Stimulated activated CD4-positive, alpha-beta T cell treated with anti-CD3 and anti-CD28 coated beads, Interleukin-1b, Interleukin-23, amount 100 ng/mL, for 4 hours (primary cell): ENCODE measurements at places on chromosomes 4 and X.
A peak's percentile ranks its signal among the peaks of the same experiment; 100 is the strongest.

DNA sequence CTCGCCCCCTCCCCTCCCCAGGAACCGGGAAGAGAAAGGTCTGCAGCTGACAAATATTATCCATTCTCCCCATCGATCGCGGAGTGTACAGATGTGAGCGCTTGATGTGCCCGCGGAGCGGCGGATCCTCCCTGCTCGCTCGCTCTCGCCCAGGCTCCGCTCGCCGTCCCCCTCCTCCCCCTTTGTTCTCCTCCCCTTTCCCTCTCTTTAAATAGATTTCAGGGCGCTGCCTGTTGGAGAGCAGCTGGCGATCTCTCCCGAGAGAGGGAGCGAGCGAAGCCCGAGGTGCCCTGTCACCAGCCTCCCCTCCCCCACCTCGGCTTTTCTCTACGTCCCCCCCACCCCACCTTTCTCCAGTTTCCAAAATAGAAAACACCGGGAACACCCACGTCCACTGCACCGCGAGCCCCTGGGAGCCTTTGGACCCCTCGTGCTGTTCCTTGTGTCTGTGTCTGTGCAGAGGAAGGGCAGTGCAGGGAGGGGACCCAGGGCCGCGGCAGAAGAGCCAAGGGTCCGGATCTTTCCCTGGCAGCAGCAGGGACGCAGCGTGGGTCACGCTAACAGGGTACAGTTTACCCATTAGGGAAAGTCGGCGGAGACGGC lies 56.6 kb upstream of the BCOR start:
- DNase-seq = no peak

- DNase-seq = peak; percentile 3
Measured at GRCh38 chr4:75555294-75556164, at the start of gene ODAPH. ODAPH (plus strand) TSS chr4:75556066; CDS start chr4:75556083, 17 bp downstream.

- DNase-seq = no peak
Measured at GRCh38 chr4:175951794-175952193, 113.8 kb upstream of the WDR17 start.

DNA sequence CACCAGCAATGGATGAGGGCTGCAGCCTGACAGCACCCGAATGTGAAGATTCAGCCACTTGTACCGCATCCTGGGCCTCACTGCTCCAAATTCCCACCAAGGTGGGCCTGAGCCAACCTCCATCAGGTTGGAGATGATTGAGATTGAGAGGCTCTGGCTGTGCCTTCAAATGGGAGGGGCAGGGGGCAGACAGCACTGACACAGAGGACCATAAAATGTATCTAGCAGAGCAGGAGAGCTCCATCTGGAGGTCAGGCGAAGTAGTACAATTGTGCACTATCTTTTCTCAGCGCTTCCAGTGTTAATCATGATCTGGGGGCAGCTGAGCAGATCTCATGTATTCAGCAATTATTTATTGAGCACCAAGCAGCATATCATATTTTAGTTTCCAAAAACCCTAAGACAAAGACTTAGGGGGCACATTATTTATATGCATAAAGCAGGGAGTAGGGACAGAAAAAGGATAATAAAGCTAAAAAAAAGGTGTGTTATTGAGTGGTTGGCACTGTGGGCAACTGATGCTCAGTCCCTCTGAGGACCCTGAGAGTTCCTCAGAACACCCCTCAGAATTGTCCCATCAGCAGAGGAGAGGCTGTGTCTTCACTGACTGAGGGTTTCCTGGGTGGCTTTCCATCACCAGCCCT lies 31.6 kb upstream of the C1QTNF7 start:
- DNase-seq = peak; percentile 26

DNA sequence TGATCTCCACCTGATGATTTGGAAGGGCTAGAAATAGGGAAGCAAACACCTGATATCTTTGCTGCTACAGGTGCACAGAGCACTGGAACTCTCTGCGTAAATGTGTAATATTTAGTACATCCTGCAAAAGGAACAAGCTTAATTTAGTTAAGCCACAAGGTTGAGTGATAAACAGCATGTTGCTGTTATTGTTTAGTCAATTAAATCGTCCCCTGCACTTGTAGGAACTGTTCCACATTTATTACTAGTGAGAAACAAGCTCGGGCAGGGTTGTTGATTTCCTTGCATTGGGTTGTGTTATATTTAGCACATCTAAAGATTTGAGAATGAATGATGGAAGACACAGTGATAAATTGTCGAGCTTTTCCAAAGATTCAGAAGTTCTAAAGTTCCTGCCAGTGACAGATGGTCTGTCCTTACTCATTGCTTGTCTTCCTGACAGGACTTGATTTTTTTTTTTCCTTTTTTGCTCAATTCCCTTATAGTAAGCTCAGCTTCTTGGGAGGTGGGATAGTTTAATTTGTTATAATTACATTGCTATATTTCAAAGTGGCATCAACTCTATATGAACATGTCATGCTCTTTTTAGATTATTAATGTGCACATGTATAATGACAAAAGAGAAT lies 627.0 kb upstream of the ATOH1 start:
- no peak for DNase-seq

- no peak for DNase-seq
Measured at GRCh38 chr4:1361431-1361830, 14.4 kb downstream of the UVSSA start.

DNA sequence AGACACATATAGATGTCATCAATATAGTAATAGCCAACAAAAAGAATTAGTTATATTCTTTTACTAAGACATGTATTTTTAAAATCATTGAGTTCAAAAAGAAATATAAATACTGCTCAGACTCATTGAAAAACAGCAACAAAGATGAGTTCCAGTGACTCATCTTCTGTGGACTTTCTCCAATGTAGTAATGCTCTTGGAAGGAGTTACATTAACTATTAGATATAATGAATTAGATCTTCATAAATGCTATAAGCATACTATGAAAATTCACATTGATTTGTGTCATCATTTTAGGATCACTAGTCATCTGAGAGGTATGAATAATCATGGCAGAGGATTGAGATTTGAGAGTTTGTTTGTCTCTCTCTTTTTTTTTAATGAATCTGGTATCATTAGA lies 547.8 kb upstream of the PCDH7 start:
- no peak for DNase-seq

- DNase-seq = no peak
Measured at GRCh38 chr4:32180086-32180485, 1459.9 kb downstream of the PCDH7 start.

GRCh38 chrX:12911122-12911470 lies 4.7 kb downstream of the TLR8 start:
- no peak for DNase-seq

GRCh38 chr4:40150932-40151331 lies 45.9 kb upstream of the RHOH start:
- no peak for DNase-seq

DNA sequence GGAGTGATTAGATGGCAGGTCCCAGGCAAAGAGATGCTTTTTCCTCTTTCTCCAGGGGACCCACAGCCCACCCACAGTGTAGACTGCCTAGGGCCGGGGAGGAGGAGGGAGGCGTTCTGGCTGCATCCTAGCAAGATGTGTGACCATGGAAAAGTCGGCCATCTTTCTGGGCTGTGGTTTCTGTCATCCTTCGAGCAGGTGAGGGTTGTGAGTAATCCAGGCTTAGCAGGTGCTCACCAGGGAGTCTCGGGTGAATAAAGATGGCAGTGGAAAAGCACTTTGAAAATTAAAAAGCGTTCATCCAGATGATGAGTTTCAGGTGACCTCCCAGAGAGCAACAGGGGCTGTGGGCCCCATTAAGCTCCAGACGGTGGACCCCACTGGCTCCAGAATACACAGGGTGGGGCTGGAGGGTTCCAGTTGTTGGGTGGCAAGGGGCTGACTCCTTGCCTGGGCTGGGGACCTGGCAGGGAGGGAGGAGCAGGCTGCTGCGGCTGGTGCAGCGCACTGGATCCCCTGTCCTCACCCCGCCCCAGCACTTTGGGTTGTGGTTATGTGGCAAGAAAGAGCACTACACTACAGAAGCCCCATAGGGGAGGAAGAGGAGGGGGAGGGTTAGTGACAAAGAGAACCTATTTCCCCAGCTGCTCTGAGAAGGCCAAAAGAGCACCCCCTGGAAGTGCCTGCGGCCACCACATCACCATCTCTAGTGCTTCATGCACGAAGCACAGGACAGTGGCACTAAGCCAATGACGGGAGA lies 23.7 kb downstream of the ELF4 start:
- peak; percentile 29 for DNase-seq

DNA sequence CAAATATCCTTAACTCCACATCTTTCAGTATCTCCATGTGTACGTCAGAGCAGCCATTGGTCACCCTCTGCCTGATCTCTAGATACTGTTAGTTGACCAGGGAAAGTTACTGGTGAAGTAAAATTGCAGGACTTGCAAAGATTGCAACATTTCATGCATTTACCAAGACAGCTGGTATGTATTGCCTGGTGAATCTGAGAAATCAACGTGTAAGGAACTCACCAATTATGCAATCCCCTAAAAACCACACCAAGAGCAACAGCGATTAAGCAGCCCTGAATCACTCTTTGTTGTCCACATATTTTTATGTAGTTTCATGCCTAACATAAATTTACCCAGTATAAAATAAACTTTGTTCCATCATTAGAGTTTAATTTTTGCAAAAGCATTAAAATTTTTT lies 271.2 kb downstream of the NLGN4X start:
- DNase-seq = no peak

- no peak for DNase-seq
Measured at GRCh38 chr4:22875587-22876257, 183.0 kb downstream of the GBA3 start.

DNA sequence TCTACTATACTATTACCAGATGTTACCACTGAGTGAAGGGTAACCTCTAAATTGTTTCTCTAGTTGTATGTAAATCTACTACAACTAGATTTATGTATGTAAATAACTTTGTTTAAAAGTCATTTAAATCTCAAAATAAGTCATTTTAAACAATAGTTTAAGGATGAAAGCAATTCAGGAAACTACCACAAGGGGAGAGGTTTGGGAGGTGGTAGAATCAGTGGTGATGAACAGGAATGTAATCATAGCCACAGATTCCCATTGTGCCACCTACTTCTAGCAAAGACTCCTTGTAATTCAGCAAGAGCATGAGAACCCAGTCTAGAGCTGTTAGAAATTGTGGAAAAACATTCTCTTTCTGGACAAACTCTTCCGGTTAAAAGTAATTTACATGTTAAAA lies 234.6 kb downstream of the SLC7A11 start:
- DNase-seq = no peak

GRCh38 chr4:92304121-92304520 lies 355 bp downstream of the GRID2 start:
- DNase-seq = no peak

DNA sequence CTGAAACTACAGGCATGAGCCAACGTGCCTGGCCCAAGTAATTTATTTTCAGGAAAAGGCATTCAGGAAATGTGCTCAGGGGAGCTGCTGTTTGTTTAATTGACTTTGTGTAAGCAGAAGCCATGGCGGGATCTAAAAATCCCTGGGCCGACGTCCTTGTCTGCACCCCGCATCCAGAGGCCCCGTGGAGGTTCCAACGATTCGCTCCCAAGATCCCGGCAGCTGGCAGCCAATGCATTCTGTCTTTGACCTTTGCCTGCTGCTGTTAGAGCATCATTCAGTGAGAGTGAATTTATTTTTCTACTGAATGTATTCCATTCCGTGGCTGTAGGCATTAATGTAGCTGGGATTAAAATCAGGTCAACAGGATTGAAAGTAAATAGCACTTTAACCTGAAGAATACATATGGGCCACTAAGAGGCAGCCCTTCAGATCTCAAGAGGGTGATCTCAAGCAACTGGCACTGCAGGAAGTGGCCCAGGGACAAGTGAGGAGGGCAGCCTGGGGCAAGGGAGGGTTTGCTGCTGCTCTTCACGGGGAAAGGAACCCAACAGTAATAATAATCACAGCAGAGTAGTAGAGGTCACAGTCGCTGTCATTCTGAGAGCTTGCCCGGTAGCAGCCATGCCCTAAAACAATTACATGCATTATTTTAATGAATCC lies 75.2 kb downstream of the PSAPL1 start:
- DNase-seq = no peak

DNA sequence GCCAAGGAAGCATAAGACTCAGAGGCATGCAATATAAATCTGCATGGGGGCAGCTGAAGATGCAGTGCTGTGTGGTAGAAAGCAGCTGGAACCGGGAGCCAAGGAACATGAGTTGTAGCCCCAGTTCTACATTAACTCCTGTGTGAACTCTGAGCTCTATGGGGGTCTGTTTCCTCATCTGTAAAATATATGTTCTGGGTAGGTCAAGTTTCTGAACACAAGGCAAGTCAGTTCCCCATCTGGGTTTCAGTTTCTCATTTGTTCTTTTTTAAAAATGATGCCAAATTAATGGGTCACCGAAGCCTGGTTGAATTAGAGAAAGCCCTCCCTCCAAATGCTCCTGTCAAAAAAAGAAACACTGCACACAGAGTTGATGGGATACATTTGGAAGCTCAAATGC lies 24.0 kb downstream of the UNC5C start:
- DNase-seq = no peak

DNA sequence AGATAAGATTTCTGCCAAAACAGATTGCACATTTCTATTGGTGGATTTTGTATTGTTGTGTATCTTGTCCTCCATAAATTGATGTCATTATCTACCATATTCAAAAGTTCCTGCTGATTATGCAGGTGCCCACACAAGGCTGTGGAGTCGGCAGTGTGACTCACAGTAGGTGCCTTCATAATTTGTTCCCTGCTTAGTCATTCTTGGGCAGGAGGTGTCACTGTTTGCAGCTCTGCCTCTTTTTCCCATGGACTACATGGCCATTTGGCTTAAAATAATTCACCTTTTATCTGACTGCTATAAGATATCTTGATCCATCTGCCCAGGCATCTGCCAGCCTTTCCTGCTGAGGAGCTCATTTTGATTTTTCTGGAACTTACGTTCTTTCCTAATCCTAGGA lies 33.6 kb upstream of the ENPEP start:
- DNase-seq = no peak

DNA sequence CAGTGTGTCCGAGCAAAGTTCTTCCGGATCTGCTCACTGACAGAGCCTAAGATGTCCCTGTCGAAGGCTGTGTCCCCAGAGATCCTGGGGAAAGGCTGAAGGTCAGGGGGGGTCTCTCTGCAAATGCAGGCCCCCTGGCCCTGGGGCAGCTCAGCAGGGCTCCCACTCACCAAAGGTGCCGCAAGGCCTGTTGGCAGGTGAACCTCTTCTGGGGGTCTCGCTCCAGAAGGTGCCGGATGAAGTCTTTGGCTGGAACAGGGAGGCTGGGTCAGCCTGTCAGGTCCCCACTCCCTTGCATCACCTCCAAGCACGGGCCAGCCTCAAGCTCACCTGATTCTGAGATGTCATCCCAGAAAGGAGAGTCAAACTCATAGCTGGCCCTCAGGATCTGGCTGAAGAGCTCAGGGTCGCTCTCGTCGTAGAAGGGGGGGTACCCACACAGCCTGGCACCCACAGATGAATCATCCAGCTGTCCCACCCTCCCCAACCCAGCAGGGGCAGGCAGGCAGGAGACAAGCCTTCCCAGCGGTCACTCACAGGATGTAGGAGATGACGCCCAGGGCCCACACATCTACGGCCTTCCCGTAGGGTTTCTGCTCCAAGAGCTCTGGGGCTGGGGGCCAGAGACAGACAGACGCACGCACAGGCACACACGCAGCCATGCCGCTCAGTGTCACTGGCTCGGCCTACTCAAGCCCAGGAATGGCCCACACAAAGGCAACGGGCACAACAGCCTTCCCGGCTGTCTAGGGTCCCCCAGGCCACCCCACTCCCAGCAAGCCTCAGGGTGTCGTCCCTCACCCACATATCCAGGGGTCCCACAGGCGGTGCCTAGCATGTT lies 2.6 kb downstream of the PNCK start:
- no peak for DNase-seq

- no peak for DNase-seq
Measured at GRCh38 chrX:133323431-133323830, 91.9 kb downstream of the GPC4 start.

- no peak for DNase-seq
Measured at GRCh38 chrX:40950546-40950945, 134.7 kb upstream of the USP9X start.

- DNase-seq = no peak
Measured at GRCh38 chrX:23726191-23726590, 16.9 kb downstream of the ACOT9 start.
